Ovary (tissue), 10 donors: ENCODE measurements at places on chromosomes 2 and 18. TPM values are rescaled to one million over a fixed set of nuclear protein-coding genes. Genes with fewer than 3 reads are reported as not detected.

Gene NTSR2
- total RNA-seq, result 1.1 TPM

- no peak for DNase-seq
- H3K4me1 ChIP-seq, result no peaks in the 10 kb centered on the region
- H3K4me3 ChIP-seq, result no peak overlapping the region
- no peak overlapping the region for H3K27ac ChIP-seq
Observed at GRCh38 chr2:79750321-79750720, 237.5 kb downstream of the CTNNA2 start.

GRCh38 chr2:152615177-152615576 is 102.1 kb downstream of the PRPF40A start:
- no peak for DNase-seq
- no peak overlapping the region for H3K27ac ChIP-seq
- H3K36me3 ChIP-seq, result no peaks in the 10 kb centered on the region
- H3K4me1 ChIP-seq, result peaks cover 3% of the 10 kb centered on the region
- H3K4me3 ChIP-seq, result no peak overlapping the region
- no peaks in the 10 kb centered on the region for H3K27me3 ChIP-seq

Gene ANKRD30BL
- total RNA-seq, result 1.4 TPM
